ENCODE measurements at places on chromosomes 2 and 18.
A peak's percentile ranks its signal among the peaks of the same experiment; 100 is the strongest.

DNA sequence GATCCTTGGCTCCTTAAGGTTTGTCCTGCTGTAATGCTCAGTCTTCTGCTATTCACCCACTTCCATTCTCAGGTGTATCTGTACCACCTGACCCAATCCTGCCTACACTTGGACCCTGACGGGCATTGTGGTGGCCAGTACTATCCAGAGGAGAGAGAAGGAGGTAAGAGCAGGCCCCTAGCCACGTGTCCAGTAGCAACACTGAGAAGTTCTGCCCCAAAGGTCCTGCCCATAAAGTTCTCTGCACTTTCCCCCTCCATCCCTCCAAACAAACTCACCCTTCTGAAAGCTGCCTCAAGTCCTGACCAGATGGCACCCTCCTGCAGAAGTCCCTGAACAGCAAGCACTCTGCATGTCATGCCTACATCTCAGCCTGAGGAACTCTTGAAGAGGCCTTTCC lies 18.3 kb downstream of the TTC32 start:
- H3K4me1 ChIP-seq = no peaks in the 10 kb centered on the region
- DNase-seq = no peak

GRCh38 chr2:188245230-188245629 lies 46.4 kb upstream of the GULP1 start:
- H3K27me3 ChIP-seq = no peaks in the 10 kb centered on the region
- no peaks in the 10 kb centered on the region for H3K4me1 ChIP-seq
- H3K36me3 ChIP-seq = no peaks in the 10 kb centered on the region
- no peak overlapping the region for H3K27ac ChIP-seq
- no peak overlapping the region for H3K4me3 ChIP-seq
- no peak for DNase-seq

GRCh38 chr2:42542871-42543270 lies 25.6 kb upstream of the MTA3 start:
- H3K27me3 ChIP-seq = no peaks in the 10 kb centered on the region
- H3K27ac ChIP-seq = no peak overlapping the region
- H3K36me3 ChIP-seq = no peaks in the 10 kb centered on the region
- DNase-seq = no peak
- H3K4me3 ChIP-seq = no peak overlapping the region

DNA sequence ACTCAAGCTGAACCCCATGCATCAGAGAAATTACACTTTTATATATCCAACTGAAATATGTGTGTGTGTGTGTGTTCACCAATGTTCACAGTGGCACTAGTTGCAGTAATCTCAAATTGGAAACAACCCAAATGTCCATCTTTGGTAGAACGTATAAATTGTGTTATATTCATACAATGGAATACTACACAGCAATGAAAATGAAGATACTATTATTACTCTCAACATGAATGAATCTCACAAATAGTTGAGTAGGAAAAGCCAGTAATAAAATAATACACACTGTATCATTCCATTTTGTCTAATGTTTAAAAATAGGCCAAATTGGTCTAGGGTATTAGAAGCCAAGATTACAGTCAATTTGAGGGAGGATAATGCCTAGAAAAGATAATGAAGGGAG lies 48.0 kb upstream of the NFE2L2 start:
- H3K4me1 ChIP-seq = no peaks in the 10 kb centered on the region
- no peak overlapping the region for H3K27ac ChIP-seq
- no peaks in the 10 kb centered on the region for H3K36me3 ChIP-seq
- no peak for DNase-seq
- no peaks in the 10 kb centered on the region for H3K27me3 ChIP-seq

DNA sequence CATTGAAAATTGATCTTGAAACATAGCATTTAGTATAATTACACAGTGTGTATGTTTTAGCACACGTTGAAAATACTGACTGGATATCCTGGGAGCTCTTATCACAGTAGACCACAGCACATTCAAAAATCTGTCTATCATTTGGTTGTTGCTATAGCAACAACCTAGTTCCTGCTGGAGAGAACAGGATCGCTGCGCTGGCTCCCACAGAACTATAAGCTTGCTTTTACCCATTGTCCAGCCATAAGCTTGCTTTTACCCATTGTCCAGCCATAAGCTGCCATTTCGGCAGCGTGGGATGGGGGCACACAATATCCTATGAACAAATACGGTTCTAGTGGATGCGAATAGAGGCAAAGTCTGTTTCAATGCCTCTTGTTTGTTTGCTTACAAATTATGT lies 70.4 kb upstream of the ST6GAL2 start:
- H3K27ac ChIP-seq = peak overlapping the region; percentile 23
- H3K27me3 ChIP-seq = no peaks in the 10 kb centered on the region
- no peaks in the 10 kb centered on the region for H3K36me3 ChIP-seq
- H3K4me3 ChIP-seq = no peak overlapping the region
- H3K4me1 ChIP-seq = peaks cover 4% of the 10 kb centered on the region

DNA sequence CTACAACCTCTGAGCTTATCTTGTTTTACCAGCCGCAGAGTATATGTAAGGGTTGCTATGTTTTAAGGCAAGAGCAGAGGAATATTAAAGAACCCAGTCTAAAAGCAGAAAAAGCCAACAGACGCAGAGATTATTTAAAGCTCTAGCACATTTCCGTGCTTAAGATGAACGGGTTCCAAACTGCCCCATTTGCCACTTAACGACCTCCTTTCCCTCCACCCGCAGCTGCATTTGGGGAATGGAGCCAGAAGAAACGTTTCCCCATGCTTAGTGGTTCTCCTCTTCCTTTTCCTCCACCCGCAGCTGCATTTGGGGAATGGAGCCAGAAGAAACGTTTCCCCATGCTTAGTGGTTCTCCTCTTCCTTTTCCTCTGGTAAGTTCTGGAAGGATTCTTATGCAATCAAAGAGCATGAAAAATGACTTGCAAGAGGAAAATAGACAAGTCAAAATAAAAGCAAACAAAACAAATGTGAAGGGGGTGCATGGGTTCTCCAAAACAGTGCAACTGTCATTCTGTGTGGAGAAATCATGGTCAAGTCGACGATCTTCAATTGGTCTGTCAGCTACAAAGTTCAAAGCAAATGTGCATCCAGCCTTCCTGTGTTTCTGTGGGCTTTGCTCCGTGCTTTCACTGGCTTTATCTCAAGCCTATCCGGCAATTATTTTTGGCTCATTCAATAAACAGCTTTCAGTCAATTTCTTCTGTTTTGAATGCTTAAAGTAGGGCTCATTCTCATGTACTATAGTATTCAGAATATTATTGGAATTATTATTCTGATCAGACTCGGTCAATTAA lies 57.8 kb downstream of the DIPK1C start:
- no peak overlapping the region for H3K27ac ChIP-seq
- no peaks in the 10 kb centered on the region for H3K4me1 ChIP-seq
- no peaks in the 10 kb centered on the region for H3K36me3 ChIP-seq
- DNase-seq = no peak

- no peaks in the 10 kb centered on the region for H3K27me3 ChIP-seq
- peak overlapping the region; percentile 86 for H3K4me3 ChIP-seq
- peaks cover 3% of the 10 kb centered on the region for H3K36me3 ChIP-seq
- H3K4me1 ChIP-seq = no peaks in the 10 kb centered on the region
- DNase-seq = no peak
- peak overlapping the region; percentile 90 for H3K27ac ChIP-seq
Measured at GRCh38 chr18:711310-711656, 1.1 kb downstream of the ENOSF1 start.

DNA sequence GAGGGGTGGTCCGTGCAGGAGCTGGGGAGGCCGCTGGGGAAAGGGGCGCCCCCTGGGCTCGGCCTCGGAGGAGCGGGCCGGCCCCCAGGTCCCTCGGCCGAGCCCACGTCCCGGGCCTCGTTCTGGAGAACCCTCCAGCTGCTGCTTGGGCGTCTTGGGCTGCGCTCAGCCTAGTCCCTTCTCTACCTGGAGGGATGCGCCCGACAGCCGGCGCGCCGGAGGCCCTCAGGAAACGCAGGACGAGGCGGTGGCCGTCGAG lies 293 bp upstream of the D2HGDH start:
- peak overlapping the region; percentile 60 for H3K4me3 ChIP-seq
- H3K36me3 ChIP-seq = no peaks in the 10 kb centered on the region
- no peaks in the 10 kb centered on the region for H3K4me1 ChIP-seq
- no peak overlapping the region for H3K27ac ChIP-seq
- H3K27me3 ChIP-seq = no peaks in the 10 kb centered on the region

- H3K36me3 ChIP-seq = no peaks in the 10 kb centered on the region
- H3K27me3 ChIP-seq = no peaks in the 10 kb centered on the region
- DNase-seq = no peak
- H3K27ac ChIP-seq = peak overlapping the region; percentile 87
- peak overlapping the region; percentile 93 for H3K4me3 ChIP-seq
- peaks cover 4% of the 10 kb centered on the region for H3K4me1 ChIP-seq
Measured at GRCh38 chr2:182716650-182716979, 558 bp downstream of the DNAJC10 start.

GRCh38 chr2:156456616-156457015 lies 20.4 kb downstream of the GPD2 start:
- H3K36me3 ChIP-seq = no peaks in the 10 kb centered on the region
- H3K27ac ChIP-seq = no peak overlapping the region
- no peaks in the 10 kb centered on the region for H3K27me3 ChIP-seq
- no peak overlapping the region for H3K4me3 ChIP-seq
- H3K4me1 ChIP-seq = peaks cover 2% of the 10 kb centered on the region

GRCh38 chr2:201072201-201072530 lies 365 bp downstream of the NDUFB3 start:
- peak overlapping the region; percentile 77 for H3K27ac ChIP-seq
- no peak for DNase-seq
- no peaks in the 10 kb centered on the region for H3K4me1 ChIP-seq
- H3K4me3 ChIP-seq = peak overlapping the region; percentile 79

DNA sequence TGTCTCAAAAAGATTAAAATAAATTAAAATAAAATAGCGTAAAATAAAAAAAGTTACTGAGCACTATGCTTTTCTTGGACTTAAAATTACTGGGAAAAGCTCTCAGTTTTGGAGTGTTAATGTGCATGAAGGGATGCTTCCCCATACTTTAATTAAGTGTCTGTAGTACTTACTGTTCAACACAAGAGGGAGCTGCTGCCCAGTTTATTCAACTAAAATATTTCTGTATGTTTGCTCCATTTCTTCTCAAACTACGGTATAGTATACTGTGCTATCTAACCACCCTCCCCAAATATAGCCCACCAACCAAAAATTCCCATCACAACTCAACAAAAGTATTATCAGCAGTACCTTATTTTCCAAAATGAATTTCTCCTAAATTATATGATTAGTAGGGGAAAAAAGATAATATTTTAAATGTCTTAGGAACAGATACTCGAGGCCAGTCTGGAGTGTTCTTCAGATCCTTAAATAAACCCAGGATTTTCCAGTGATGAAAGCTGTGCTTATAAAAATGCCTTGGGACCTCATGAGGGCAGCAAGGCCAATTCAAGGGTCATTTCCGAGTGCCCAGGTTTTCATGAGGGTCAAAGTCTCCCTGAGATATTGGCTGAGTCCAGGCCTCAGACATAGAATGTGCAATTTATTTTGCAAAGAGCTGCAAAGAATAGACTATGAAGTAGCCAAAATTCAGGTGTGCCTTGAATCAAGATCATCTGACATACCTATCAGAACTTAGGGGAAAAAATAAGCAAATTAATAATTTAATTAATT lies 64.1 kb downstream of the CHRNA1 start:
- no peak overlapping the region for H3K4me3 ChIP-seq
- H3K27me3 ChIP-seq = peaks cover 14% of the 10 kb centered on the region
- H3K36me3 ChIP-seq = no peaks in the 10 kb centered on the region
- H3K4me1 ChIP-seq = no peaks in the 10 kb centered on the region
- no peak overlapping the region for H3K27ac ChIP-seq

GRCh38 chr2:165450156-165450555 lies 19.3 kb upstream of the CSRNP3 start:
- H3K27ac ChIP-seq = no peak overlapping the region
- no peaks in the 10 kb centered on the region for H3K36me3 ChIP-seq
- no peaks in the 10 kb centered on the region for H3K27me3 ChIP-seq
- H3K4me3 ChIP-seq = no peak overlapping the region
- H3K4me1 ChIP-seq = no peaks in the 10 kb centered on the region

GRCh38 chr2:9256570-9257043 lies 50.0 kb downstream of the ASAP2 start:
- no peaks in the 10 kb centered on the region for H3K36me3 ChIP-seq
- no peaks in the 10 kb centered on the region for H3K27me3 ChIP-seq
- peak overlapping the region; percentile 17 for H3K4me3 ChIP-seq
- peak overlapping the region; percentile 61 for H3K27ac ChIP-seq

DNA sequence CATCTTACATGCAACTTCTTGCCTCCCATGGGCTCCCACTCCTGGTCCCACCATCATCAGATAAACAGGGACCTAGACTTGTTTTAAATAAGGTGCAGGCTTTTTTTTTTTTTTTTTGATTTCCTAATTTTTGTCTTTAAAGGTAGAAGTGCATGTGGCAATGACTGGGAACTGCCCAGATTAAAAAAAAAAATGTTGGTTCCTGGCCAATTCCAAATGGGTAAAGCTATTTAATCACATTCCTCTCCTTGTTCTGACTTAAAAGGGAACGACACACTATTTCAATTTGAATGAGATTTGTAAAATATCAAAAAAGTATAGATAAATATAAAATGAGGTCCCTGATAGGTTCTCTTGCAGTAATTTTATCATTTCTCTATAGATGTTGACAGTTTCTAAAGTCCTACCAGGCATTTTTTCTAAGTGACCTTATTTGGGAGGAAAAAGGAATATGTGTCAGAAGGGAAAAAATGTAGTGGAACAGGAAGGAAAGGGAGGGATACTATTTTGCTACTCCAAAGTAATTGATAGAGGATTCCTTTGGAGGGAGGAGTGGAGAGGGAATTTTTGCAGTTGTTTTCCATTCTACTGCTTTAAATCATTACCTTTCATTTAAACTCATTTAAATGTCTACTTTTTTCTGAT lies 43.3 kb downstream of the DDX1 start:
- no peak overlapping the region for H3K4me3 ChIP-seq
- no peak overlapping the region for H3K27ac ChIP-seq
- peak; percentile 56 for DNase-seq
- H3K36me3 ChIP-seq = peaks cover 3% of the 10 kb centered on the region
- no peaks in the 10 kb centered on the region for H3K27me3 ChIP-seq

DNA sequence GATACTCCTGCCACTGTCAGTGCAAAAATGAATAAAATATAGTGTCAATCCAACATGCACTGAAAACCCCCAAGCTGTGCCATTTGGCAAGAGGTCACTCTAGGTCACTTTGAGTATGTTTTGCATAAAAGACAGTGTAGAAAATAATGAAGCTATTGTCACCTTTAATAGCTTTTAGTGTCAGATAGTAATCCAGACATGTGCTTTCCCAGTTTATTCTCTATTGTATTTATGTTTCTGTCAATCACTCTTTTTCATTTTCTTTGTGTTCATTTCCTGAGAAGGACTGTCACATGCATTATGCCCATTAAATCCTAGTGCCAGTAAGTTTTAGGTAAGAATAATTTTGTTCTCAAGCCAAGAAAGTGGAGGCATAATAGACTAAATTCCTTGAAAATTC lies 1073.9 kb upstream of the CDH2 start:
- H3K4me1 ChIP-seq = no peaks in the 10 kb centered on the region
- no peaks in the 10 kb centered on the region for H3K27me3 ChIP-seq

- H3K27ac ChIP-seq = no peak overlapping the region
- peaks cover 3% of the 10 kb centered on the region for H3K4me1 ChIP-seq
- no peak overlapping the region for H3K4me3 ChIP-seq
- H3K27me3 ChIP-seq = no peaks in the 10 kb centered on the region
Measured at GRCh38 chr18:26456070-26456491, 92.3 kb downstream of the KCTD1 start.

GRCh38 chr18:46053368-46054095 lies 18.5 kb downstream of the PSTPIP2 start:
- H3K36me3 ChIP-seq = no peaks in the 10 kb centered on the region
- no peaks in the 10 kb centered on the region for H3K4me1 ChIP-seq
- H3K27ac ChIP-seq = no peak overlapping the region
- peak; percentile 34 for DNase-seq

- no peaks in the 10 kb centered on the region for H3K36me3 ChIP-seq
- H3K4me3 ChIP-seq = no peak overlapping the region
- DNase-seq = no peak
- H3K27me3 ChIP-seq = no peaks in the 10 kb centered on the region
- peaks cover 5% of the 10 kb centered on the region for H3K4me1 ChIP-seq
- no peak overlapping the region for H3K27ac ChIP-seq
Measured at GRCh38 chr2:100928235-100928634, 73.9 kb upstream of the RPL31 start.
